GM12878 (cell line): ENCODE measurements at places on chromosomes 13 and 19. TPM values are rescaled to one million over a fixed set of nuclear protein-coding genes. Genes with fewer than 3 reads are reported as not detected.

Gene MBD3L3
- total RNA-seq, result not detected in 2 replicates

Gene TSSK6
- 2.3 and 2.9 TPM in 2 replicates for total RNA-seq

Gene MAP4K1
- total RNA-seq, result 294 and 306 TPM in 2 replicates

Gene SBSN
- not detected in 2 replicates for total RNA-seq

- no peak for DNase-seq
These were observed 1.4 kb downstream of the MATK start for GRCh38 chr19:3784607-3785450.

DNA sequence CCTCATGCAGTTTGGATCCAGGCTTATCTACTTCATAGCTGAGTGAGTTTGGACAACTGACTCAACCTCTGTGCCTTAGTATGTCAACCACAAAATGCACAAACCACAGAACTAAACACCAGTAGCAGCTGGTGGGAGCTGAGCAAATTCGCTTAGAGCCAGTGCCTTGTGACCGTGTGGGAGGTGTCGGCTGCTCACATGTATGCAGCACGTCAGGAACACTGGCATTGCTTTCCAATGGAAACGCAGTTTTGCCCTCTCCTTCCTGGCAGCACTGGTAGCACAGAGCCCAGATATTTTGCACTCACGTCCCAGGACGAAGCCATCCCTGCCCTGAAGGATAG, 8.3 kb upstream of the NTN5 start:
- DNase-seq, result no peak

DNA sequence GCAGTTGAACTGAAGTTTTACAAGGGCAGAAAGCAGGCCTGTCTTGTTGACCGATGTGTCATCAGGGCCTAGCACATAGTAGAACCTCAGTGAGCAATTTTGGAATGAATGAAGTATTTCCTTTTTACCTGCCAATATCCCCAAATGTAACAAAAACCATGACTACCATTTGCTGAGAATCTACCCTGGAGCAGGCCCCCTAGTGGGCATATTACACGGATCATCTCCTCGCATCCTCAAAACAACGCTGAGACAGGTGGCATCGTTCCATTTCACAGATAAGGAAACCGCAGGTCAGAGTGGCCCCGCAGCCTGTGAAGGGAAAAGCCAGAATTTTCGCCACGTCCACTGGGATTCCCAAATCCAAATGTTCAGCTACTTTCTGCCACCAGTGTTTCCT, 77.9 kb downstream of the CACNA1A start:
- no peak for DNase-seq

DNA sequence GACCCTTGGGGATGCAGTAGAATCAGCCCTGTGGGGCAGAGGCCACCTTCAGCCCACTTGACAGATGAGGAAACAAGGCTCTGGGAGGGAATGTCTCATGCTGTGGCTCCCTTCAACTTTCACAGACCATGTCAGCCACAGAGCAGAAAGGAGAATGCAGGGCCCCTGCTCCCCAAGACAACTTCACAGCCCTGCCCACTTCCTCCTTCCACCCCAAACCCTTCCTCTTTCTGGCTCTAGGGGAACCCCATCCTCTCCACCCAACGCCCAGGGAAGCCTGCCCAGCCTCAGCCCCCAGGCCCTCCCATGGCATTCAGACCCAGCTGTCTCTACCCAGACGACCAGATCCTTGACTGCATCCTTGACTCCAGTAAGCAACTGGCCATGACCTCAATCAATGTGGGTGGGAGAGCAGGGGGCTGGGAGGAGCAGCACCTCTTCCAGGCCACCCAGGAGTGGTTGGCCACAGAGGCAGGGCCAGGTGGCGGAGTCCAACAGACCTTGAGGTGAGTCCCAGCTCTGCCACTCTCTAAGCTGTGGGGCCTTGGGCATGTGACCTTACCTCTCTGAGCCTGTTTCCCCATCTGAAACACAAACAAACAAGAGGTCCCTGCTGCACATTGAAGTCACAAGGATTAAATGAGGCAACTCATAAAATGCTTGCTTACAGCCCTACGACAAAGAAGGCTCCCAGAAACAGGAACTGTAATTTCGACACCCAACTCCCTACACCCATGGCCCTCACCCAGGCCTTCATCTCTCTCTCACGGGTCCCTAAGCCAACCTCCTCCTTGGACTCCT, 15.8 kb downstream of the DEDD2 start:
- peak; percentile 68 for DNase-seq

Gene ZNF208
- not detected in 2 replicates for total RNA-seq

GRCh38 chr19:29672933-29673336, 7.7 kb downstream of the PLEKHF1 start:
- DNase-seq, result peak; percentile 69

Gene CEACAM16
- total RNA-seq, result not detected in 2 replicates

- no peak for DNase-seq
These were observed 10.9 kb upstream of the AKAP11 start for GRCh38 chr13:42260903-42261654.

Gene KMT2B
- 35.3 and 35.6 TPM in 2 replicates for total RNA-seq

DNA sequence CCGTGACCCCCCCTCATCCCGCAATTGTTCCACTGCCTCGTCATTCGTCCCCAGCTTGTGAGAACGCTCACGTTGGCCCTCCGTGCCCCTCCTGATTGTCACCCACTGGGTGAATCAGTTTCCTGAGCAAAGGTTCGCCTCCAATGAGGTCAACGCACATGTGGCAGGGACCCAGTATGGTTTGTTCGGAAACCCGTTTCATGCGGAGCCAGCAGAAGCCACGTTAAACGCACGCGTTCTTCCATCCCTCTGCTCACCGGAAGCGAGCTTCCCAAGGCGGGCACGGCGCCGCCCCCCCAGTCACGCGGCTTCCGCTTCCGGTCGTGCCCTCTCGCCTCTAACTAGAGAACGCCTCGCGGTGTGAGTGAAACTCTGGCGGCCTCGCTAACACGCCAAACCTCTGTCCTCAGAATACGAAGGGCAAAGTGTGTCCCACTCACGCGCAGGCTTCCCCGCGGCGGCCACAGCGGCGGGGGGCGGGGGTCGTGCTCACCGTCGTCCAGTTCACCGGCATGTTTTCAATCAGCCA, 18.0 kb upstream of the CFAP97D2 start:
- no peak for DNase-seq

DNA sequence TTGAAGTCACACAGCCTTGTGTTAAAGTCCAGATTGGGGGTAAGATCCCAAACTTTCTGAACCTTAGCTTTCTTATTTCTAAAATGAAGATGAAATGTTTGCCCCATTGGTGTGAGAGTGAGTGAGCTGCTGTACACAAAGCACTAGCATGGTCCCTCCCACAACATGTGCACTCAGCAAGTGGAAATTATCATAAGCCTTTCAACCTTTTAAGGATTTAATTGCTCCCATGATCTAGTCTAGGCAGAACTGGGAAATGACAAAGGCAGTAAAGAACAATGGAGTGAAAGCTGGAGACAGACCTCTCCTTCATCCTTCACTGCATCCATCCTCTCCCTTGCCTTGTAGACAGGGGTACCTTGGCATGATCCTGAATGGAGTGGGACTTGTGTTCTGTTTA, 76.0 kb upstream of the GPR12 start:
- no peak for DNase-seq

Gene LILRA2
- 1.1 and 1.5 TPM in 2 replicates for total RNA-seq

Gene FARP1
- 1.5 and 2.2 TPM in 2 replicates for total RNA-seq

- DNase-seq, result no peak
These were observed 14.6 kb upstream of the CLC start for GRCh38 chr19:39752390-39752789.
